ENCODE measurements at places on chromosomes 12 and 14.

DNA sequence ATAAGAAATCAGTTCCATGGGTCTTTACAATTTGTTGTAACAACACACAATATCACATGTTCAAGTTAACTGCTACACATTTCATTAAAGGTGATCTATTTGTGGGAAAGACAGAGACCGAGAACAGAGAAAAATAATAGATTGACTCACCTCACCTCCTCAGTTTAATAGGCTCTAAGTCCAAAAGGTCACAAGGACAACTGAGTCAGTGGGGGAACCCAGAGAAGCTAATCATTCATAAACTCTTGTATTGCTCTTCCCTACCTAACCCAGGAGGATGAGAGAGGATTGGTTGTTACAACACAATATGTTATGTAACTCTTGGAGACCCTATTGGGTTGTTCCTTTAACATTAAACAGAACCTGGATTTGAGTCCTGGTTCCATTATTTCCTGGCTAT lies 72.2 kb upstream of the CRY1 start:
- DNase-seq: no peak

DNA sequence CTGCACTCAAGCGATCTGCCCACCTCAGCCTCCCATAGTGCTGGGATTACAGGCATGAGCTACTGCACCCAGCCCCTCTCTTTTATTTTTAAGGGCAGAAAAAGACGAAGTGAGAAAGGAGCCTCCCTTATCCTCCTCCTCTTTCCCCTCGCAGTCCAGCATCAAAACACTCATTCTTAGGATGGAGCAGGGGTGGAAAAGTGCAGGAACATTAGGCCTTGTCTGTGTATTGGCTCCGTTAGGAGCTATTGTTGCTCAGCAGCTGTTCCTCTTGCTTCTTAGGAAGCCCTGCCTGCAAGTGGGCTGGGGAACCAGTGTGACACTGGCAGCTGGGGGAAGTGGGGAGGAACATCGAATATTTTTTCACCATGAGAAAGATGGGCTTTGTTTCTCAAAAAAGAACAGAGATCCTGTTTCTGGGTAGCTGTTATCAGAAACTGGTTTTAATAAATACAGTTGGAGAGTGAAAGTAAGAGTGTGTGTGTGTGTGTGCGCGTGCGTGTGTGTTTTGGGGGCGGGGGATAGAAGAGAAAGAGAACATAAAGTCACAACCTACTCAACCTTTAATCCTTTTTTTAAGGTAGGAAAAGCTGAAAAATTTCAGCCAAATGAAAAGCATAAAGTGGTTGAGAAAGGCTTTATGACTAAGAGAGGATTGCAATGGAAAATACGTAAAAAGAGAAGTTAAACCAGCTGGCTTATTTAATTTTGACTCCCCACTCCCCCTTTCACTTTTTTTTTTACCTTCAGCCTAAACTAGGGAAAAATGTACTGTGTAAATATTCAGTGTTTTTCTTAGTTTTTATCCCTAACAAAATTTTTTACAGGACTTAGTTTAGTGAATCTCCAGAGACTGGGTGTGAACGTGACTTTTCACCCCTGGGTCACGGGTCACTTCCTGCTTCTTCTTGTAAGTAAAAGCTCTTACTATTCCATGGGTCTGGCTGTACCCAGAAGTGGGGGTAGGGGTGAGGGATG lies 197.2 kb upstream of the PLEKHG7 start:
- DNase-seq: no peak

DNA sequence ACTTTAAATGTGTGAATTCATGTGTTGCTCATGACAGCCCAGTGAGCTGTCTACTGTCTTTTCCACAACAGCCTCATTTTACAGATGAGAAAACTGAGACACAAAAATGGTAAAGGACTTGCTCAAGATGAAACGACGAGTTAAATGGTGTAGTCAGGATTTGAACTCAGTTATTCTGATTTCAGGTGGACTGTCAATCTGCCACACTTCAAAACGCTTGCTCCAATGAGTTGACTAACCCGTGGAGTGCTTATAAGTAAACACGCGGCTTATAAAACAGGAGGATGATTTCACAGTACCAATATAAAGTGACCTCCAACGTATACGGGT lies 652 bp upstream of the POLE2 start:
- DNase-seq: no peak

- DNase-seq: no peak
Measured at GRCh38 chr12:27807063-27807703, 27.1 kb upstream of the MANSC4 start.

DNA sequence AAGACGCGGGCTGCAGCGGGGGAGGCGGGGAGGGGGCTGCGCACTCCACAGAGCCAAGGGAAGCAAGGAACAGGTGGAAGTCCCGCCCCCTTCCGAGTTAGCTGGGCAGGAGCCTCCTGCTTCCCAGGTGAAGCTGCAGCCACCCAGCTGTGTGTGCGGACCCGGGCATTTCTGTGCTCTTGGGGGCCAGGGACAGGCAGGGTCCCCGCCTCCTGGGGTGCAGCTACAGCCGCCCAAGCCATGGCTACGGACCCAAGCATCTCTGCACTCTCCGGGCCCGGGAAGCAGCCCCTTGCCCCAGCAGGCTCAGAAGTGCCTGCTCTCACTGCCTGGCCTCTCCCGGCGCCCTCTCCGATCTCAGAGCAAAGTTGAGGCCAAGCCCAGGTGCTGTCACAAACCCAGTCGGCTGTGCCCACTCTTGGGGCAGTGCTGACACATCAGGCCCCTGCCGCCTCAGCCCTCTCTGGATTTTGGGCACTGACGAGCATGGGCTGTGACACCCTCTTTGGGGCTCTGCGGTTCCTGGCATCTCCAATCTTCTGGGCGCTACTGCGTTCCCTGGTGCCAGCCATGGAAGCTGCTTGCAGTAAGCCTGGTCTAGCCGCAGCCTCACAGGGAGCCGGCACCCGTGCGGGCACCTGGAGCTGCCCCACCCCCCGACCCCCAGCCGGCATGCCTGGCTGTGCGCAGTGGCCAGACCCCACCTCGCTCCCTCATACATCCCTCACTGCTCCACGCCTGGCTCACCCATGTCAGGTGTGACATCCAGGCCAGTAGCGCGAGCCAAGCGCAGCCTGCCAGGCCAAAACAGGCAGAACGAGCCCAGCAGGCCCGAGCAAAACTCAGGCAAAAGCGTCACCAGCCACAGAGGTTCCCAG lies 8.5 kb upstream of the MGAT4C start:
- peak; percentile 57 for DNase-seq

GRCh38 chr12:43789941-43790340 lies 16.2 kb downstream of the TWF1 start:
- no peak for DNase-seq

DNA sequence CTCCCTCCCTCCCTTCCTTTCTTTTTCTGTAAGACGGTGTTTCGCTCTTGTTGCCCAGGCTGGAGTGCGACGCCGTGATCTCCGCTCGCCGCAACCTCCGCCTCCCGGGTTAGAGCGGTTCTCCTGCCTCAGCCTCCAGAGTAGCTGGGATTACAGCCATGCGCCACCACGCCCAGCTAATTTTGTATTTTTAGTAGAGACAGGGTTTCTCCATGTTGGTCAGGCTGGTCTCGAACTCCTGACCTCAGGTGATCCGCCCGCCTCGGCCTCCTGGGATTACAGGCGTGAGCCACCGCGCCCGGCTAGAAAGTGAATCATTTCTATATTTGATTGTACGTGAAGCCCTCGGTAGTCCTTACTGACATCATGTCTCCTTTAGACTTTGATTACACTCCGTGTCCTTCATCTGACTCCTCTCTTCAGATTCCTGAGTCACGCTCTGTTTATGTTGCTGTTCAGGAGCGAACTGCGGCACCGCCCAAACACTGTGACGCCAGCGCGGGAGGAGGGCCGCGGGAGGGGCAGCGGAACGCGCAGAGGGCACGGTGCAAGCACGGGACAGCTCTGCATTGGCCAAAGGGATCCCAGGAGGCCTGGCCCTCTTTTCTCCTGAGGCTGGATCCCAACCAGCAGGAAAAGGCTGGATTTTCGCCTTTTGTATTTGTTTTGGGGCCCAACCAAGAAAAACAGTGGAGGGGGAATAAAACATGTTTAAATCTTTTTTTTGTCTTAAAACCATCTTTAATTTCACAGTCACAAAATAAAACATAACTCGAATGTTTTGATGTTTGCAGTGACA lies 538 bp upstream of the GABARAPL1 start:
- peak; percentile 86 for DNase-seq

- DNase-seq: no peak
Measured at GRCh38 chr12:52909796-52910195, 4.9 kb upstream of the KRT8 start.

DNA sequence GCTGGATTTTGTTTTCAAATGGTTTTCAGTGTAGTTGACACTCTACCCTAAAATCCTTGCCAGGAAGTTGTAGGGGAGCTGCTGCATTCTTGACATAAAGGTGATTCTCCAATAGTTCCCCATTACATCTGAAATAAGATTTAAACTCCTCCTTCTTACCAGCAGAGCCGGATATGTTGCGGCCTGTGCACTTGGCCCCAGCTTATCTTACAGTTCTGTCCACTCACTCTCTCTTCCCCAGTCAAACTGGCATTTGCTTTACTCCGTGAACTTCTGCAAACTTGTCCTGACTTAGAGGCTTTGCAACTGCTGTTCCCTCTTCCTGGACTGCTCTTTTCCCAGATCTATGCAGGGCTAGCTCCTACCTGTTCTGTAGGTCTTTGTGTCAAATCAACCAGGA lies 929.5 kb downstream of the VRK1 start:
- no peak for DNase-seq

DNA sequence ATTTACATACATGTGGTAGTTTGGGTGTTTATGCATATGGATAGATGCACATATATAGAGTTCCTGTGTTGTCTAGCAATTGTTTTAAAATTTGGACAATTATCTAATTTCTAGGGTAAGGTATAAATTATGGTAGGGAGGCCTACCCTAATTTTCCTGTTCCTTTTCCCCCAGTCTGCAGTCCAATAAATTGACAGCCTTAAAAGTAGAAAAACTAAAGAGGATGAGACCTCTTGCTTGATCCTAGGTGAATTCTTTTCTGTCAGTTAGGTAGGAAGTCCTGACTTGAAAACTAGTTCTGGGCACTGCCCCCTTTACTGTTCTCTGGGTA lies 2.1 kb upstream of the CDKN1B start:
- no peak for DNase-seq

- DNase-seq: no peak
Measured at GRCh38 chr14:68716698-68717097, 76.2 kb downstream of the ZFP36L1 start.

DNA sequence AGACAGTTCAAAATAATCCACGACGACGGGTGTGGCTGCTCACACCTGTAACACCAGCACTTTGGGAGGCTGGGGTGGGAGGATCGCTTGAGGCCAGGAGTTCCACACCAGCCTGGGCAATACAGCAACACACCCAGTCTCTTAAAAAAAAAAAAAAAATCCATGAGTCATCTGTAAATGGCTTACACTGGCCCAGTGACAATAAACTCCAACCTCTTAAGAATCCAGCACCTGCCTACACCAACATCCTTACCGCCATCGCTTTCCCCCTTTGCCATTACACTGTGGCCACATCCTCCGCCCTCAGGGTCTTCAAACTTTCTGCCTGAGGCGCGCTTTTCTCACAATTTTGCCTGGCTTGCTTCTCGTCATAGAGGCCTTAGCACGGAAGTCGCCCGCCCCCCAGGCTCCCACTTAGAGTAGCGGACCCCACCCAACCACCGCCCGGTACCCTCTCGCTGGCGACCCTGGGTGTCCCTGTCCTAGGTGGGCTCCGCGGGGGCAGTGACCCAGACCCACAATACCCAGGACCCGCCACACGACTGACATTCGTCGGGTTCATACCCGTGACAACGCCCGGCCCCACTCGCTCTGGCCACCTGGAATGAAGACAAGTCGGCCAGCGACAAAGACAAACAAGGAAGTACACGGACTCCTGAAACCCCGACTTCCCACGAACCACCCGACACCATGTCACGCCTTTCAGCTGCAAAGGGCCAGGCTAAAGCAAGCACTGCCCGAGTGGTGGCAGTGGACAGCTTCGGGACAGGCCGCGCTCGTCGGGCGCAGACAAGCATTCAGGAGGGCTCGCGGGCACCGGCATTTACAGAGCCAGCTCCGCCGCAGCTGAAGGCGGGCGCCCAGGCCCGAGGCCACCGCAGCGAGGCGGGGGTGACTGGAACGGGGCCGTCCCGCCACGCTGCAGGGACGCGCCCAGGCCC lies 636 bp downstream of the GOLGA3 start:
- peak; percentile 12 for DNase-seq

GRCh38 chr12:51227962-51228361 lies 10.1 kb upstream of the POU6F1 start:
- DNase-seq: no peak

DNA sequence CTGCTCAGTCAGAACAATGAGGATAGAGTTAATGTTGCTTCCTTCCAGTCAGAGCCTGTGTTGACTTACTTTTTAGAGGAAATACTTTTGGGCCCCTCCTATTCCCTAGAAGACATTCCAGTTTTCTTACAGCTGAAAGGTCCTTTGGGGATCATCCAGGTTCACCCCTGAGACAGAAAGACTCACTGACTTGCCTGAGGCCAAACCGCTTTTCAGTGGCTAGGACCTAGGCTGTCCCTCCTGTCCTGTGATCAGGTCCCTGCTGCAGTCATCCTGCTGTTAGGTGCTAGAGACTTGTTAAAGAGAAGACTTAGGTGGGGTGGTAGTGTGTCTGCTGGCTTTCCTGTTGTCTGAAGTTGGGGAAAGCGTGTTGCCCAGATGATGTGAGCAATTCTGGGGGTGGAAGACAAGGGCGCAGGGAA lies 39.6 kb downstream of the SUSD6 start:
- DNase-seq: no peak

- no peak for DNase-seq
Measured at GRCh38 chr12:90226211-90226610, 517.6 kb upstream of the ATP2B1 start.

- peak; percentile 84 for DNase-seq
Measured at GRCh38 chr12:49230176-49230804, 34.6 kb upstream of the TUBA1C start.

DNA sequence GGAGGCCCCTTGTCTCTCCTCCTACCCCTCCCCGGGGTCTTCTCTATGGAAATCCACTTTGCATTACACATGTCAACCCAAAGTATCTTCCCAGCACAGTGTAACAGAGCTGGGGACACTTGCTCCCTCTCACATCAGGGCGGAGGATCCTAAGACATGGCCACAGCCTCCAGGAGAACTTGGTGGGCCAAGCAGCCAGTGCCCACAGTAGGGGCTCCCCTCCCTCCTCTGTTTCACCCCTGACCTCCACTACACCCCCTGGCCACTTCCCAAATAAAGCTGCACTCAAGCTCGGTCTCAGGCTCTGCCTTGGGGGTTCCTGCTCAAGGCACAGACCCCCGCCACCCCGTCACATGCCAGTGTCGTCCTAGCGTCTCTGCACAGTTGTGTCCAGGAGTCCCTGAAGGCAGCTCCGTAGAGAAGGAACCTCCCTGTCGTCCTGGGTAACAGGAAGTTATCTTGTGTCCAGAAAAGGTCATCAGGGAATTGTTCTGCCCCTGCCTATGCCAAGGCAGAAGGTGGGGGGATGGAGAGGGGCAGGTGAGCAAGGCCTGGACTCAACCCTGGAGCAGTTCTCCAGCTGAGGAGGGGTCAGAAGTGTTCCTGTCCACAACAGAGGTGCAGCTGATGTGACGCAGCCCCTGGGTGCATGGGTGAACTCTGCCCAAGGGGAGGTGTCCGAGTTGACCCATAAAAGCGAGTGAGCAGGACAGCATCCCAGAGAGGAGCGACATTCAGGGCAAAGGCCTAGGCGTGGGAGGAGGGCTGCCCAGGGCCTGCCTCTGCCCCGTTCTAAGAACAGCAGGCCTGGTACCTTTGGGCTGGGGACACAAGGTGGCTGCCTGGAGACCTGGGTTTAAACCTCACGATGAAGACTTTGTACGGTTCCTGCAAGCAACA lies 25.5 kb downstream of the DIO3 start:
- DNase-seq: no peak

- no peak for DNase-seq
Measured at GRCh38 chr14:97442363-97442762, 645.2 kb downstream of the VRK1 start.

- no peak for DNase-seq
Measured at GRCh38 chr12:86659985-86660384, 403.8 kb upstream of the MGAT4C start.
